Stimulated activated naive CD4-positive, alpha-beta T cell treated with Interleukin-2 at 50 U/mL for 16 hours (primary cell): ENCODE measurements at places on chromosomes 1 and 21.

- DNase-seq = no peak
These were observed 557.4 kb upstream of the ZRANB2 start for GRCh38 chr1:71638081-71638766.

GRCh38 chr1:184691719-184692324, 62.8 kb downstream of the EDEM3 start:
- DNase-seq = no peak

DNA sequence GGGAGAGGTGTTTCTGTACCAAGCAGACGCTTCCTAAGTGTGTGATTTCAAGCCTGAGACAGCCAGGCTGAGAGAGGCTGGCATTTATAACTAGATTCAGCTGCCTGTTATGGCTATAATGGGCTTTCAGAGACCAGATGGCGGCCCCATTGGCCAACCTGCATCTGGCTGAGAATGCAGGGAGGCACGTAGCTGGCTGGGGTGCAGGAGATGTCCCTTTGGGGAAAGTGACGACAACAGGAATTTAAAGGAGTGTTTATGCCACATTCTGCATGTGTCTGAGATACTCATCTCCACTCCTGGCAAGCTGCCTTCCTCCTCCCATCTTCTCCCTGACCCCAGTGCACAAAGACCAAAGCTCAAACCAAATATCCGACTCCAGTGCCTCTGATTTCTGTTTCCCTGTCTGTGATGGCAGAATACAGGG, 21.3 kb upstream of the CCDC190 start:
- DNase-seq = no peak

- DNase-seq = no peak
These were observed 3.8 kb downstream of the TRPM2 start for GRCh38 chr21:44357064-44357837.

- DNase-seq = peak; percentile 41
These were observed 35.1 kb downstream of the NUAK2 start for GRCh38 chr1:205286335-205286950.

GRCh38 chr1:181107711-181108110, 19.2 kb downstream of the IER5 start:
- DNase-seq = no peak
